ENCODE measurements at places on chromosomes 4 and X.

- DNase-seq, result no peak
These were observed 1.1 kb downstream of the SLIT2 start for GRCh38 chr4:20252656-20253282.

GRCh38 chr4:124632439-124632838 lies 80.1 kb downstream of the ANKRD50 start:
- no peak for DNase-seq

DNA sequence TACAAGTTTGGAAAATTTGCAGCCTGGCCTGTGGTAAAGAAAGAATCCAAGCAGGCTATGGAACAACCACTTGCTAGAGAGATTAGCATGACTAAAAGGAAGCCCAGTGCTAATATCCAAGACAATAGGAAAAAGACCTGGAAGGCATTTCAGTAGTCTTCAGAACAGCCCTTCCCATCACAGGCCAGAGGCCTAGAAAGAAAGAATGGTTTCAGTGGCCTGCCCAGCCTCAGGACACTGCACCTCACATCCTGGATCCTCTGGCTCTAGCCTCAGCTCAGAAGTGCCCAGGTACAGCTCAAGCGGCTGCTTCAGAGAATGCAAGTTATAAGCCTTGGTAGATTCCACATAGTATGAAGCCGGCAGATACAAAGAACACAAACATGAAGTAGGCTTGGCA lies 449.8 kb upstream of the AR start:
- no peak for DNase-seq

- no peak for DNase-seq
These were observed 116.5 kb upstream of the IQCM start for GRCh38 chr4:149932188-149932587.

DNA sequence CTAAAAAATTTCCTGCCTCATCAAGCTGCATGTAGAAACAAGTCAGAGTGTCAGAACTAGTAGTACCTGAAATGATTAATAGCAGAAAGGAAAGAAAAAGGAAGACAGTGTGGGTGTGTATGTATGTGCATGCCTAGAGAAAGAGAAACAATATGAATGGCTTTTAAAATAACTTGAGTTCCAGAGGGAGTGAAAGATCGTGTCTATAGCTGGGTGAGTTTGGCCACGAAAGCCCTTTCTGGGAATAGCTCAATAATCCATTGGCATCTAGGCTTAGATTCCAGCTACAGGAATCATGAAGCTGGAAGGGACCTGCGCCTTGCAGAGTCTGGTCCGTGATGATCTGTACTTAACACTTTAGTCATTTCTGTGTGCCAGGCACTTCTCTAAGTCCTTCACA lies 195.6 kb downstream of the RAPGEF2 start:
- DNase-seq, result no peak

- no peak for DNase-seq
These were observed 158.3 kb downstream of the CPE start for GRCh38 chr4:165537028-165537648.

GRCh38 chr4:85492336-85492735 lies 17.4 kb downstream of the ARHGAP24 start:
- DNase-seq, result no peak

Data from stimulated activated naive CD4-positive, alpha-beta T cell (primary cell).